ENCODE measurements at places on chromosomes 2 and 18. TPM values are rescaled to one million over a fixed set of nuclear protein-coding genes. Genes with fewer than 3 reads are reported as not detected.

TYMS gene
- 1.1 TPM for total RNA-seq

CCDC85A gene
- not detected for total RNA-seq

BOK gene
- total RNA-seq: not detected

CDKL4 gene
- 0.75 TPM for total RNA-seq

CNNM3 gene
- total RNA-seq: 53.5 TPM

CABLES1 gene
- not detected for total RNA-seq

TMEM247 gene
- not detected for total RNA-seq

PRPF40A gene
- total RNA-seq: 146 TPM

MRO gene
- total RNA-seq: not detected

Measured in CD4-positive, alpha-beta T cell (primary cell).